NCI-H2029 (cell line): ENCODE measurements at places on chromosomes 7 and 10.

DNA sequence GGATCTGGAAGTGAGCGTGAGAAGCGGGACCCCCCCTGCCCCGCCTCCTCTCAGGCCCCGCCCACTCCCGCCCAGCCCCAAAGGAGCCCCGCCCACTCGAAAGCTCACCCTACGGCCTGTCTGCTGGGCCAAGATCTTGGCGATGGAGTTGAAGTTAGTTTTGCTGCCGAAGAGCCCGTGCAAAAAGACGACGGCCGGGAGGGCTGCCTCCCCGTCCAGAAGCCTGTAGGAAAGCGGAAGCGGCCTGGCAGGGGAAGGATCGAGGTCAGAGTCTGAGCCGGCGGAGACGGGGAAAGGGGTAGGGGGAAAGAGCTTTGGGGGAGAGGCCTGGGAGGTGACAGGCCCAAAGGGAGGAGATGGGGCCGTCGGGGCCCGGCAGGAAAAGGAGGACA, 386 bp downstream of the ABHD11 start:
- DNase-seq: no peak

- no peak for DNase-seq
Measured at GRCh38 chr7:117666031-117666430, 186.2 kb downstream of the CFTR start.

GRCh38 chr7:77958436-77958835, 159.9 kb downstream of the PHTF2 start:
- no peak for DNase-seq

GRCh38 chr10:119543814-119544642, 1.5 kb upstream of the RGS10 start:
- no peak for DNase-seq

DNA sequence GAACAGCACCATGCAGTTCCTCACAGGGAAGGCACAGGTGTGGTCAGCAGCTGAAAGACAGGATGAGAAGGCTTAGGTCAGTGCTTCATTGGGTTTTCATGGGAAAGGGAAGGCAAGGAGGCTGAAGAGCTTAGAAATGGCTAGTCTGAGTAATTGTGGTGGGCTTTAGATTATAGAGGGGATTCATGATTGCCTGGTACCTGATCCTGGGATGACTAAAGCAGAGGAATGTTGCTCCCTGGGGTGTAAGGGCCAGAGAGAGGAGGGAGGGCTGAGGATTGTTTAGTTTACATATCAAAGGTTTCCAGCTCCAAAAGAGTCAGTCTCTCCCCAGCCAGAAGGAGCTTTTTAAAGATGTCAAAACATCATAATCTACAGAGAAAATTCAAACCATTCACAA, 396.3 kb upstream of the POM121L12 start:
- no peak for DNase-seq

DNA sequence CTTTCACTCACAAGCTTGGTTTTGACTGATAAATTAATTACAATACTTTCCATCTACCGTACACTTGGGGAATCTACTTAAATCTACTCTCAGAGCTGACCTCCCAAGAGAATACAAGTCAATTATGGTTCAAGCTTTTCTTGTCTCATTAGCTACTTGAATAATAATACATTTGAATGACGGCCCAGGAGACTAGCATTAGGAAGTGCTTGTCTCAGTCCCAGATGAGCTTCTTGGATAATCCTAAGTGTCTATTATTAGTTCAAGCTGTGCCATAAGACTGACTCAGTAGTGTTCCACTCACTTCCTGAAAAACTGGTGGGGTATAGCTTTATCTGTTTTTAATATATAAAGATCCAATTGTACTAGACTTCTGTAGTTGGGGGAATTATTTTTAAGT, 100.2 kb downstream of the GNAT3 start:
- DNase-seq: no peak

DNA sequence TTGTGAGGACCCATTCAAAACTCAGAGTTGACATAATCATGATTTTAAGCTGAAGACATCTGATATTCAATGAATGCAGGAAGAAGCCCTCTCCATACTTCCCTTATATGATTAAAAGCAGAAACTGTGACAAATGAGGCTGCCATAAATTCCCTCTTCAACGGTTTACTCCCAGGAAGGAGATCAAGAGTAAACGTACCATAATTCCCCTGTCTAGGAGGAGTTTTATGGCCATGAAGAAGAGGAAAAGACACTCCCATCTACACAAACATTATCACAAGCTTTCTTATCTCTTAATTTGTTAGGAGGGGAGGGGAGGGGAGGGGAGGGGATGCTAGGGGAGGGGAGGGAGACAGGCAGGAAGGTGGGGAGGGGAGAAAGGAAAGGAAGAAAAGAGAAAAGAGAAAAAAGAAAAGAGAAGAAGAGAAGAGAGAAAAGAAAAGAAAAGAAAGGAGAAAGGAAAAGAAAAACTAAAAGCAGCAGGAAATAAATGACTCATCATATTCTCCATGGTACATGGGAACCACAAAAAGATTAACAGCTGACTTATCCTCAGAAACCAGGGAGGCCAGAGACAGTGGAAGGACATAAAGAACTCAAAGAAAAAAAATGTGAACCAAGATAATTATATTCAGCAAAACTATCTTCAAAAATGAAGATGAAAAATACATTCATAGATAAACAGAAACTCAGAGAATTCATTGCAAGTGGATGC, 121.6 kb downstream of the ALOX5 start:
- DNase-seq: no peak

- no peak for DNase-seq
Measured at GRCh38 chr10:119665901-119666708, 14.9 kb downstream of the BAG3 start.

- DNase-seq: no peak
Measured at GRCh38 chr7:43591558-43592180, 8.8 kb downstream of the STK17A start.

DNA sequence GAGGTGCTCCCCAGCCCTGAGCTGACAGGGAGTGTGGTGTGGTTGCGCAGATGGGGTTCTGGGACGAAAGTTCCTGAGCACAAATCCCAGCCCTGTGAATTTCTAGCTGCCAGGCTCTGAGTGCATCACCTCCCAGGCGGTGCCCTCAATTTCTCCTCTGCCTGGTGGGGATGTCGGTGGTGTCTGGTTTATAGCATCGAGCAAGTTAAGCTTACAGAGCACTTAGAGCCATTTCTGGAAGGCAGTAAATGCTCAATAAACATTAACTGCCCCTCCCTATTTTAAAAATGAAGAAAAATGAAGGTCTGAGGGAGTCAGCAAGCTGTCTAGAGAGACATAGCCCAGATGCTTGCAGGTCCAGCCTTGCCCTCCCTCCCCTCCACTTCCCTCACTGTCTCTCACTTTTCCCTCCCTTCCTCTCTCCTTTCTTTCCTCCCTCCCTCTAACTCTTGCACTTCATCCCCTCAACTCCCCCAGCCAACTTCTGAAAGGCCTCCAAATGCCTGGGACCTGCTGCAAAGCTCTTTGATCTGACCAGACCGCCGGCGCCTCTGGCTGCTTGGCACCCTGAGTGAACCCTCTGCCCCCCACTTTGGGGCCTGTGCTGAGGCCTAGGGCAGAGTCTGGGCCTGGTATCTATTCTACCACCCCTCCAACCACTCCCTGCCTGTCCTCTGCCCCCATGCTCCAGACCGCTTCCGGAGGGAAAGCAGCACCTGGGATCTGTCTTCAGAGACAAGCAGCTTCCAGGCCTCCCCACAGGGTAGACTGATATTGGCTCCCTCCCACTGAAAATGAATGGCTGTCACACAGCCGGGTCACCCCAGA, 438.3 kb downstream of the RPS24 start:
- no peak for DNase-seq

DNA sequence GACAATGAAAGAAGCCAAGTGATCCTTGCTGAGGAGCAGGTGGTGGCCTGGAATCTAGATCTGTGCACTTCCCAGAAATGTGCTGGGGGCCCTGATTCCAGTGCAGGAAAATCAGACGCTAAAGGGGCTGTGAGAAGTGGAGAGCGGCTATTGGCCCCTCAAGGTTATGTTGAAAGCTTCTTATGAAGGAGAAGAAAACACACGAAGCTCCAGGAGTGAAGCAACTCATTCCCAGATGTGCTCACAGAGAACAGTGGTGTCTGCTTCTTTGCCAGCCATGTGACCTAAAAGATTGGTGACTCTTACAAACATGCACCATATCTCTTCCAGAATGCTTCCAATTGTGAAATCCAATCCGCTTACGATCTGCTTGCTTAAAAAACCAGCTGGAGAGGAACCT, 679.3 kb upstream of the IGFBP3 start:
- no peak for DNase-seq

DNA sequence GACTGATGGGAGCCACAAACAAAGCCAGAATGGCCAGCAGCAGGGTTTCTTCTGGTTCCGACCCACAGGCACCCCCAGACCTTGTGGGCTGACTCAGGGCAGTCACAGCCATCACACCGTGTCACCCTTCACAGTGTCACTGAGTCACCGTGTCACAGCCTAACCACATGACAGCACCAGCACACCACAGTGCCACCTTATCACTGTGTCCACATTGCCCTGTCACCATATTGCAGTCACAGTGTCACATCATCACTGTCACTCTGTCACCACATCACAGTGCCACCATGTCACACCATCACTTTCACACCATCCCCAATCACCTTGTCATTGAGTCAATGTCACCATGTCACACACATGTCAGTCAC, 77.0 kb downstream of the OAT start:
- no peak for DNase-seq

GRCh38 chr10:61539876-61540275, 86.7 kb upstream of the TMEM26 start:
- DNase-seq: no peak

- no peak for DNase-seq
Measured at GRCh38 chr10:131207176-131207575, 104.3 kb downstream of the TCERG1L start.

- no peak for DNase-seq
Measured at GRCh38 chr10:90834326-90834725, 23.5 kb downstream of the HTR7 start.

GRCh38 chr10:61621605-61622051, 41.1 kb upstream of the CABCOCO1 start:
- DNase-seq: no peak

DNA sequence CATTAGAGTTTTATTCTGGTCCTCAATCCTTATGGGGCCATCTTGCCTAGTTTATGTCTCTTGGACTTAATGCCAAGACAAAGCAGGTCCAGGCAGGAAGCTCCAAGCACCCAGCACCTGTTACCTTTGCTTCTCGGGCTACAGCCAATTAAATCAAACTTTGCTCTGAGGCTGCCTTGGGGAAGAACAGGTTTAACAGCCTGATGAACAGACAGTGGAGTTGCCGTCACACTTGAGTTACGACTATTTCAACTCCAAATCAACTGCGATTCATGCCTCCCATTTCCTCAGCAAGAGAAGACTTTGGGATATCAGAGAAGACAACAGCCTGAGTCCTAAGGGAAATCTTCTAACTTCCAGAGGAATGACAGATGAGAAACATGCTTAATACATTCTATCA, 62.2 kb downstream of the XPNPEP1 start:
- DNase-seq: no peak

DNA sequence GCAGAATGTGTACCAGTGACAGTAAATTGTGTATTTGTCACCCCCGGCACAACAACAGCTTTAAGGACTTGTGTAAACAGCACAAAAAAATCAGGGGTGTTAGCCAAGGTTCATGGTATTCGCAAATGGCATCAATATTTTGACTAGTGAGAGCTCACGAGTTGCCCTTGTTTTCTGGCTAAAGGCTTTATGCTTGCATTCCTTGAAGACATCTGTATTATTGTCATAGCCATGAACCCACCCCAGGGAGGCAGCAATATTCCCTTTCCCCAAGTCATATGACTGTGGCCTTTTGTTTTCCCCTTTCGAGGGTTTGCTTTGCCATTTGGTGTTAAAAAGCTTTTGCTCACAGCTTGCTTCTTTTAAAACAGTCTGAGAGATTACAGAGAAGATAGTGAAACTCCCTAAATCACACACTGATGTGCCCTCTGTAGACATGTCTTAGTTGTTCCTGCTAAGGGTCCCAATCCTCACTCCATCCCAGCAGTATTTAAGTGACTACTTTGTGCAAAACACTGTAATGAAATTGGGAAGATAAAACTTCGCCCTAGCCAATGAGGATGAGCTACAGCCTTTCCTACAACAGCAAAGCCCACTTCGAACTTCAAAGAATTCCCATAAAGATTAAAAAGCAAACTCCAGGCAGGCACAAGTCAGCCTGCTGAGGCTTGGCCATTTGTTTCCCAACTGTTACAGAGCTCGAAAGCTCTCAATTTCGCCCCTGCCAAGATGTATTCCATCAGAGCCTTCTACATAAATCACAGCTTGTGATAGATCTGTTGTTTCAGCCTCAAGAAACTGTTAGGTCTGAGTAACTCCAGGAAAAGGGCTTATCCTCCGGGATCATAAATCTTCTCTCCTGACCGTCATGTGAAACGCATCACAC, 172.3 kb downstream of the ADAM12 start:
- no peak for DNase-seq

DNA sequence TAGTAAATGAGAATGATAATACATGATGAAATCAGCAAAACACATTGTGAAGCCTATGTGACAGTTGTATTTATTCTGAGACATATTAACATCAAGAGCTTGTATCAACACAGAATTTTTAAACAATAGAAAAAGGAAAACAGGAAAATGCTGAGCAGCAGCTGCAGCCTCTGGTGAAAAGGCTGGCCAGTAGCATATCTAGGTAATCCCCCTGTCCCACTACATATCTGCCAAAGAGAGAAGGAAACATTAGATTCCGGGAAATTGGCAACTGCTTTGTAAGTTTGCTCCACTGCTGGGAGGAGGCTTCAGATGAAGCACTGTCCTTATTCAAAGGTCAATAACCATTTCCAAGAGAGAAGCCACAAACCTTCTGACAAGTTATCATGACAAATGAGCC, 89.4 kb downstream of the RALA start:
- DNase-seq: peak; percentile 24

DNA sequence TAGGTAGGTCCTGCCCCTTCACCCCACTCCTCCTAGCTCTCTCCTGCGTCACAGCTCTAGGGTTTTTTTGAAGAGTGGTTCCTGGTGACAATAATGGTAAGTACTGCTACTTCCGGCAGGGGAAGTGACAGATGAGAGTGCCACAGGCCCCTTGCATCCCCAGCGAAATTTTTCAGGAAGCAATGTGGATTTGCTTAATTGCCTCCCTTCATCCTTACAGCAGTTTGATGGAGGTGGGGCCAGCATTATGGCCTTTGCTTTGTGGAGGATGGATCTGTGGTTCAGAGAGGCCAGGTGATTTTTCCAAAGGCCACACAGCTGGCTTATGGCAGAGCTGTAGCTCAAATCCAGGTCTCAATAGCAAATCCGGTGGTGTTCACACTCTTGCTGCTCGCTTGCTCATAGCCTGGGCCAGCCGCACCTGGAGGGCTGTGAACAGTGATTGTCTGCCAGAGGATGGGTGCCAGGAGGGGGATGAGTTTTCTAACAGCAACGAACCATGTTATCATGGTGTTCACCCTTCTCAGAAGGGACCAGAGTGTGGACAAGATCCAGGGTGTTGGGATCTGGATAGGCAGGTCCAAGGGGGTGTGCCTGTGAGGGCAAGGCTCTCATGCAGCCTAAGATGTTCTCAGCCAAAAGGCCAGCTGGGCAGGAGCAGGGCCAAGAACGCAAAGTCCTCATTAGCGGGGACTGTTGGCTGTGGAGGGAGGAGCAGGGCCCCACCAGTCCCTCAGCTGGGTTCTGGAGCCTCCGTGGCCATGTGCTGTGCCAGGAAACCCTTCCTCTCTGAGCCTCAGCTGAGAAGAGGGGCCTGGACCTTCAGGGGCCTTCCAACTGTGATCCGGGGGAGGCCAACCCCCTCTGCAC, 89.0 kb downstream of the EMX2 start:
- no peak for DNase-seq

GRCh38 chr10:13105184-13105583, 5.2 kb downstream of the OPTN start:
- no peak for DNase-seq

GRCh38 chr10:93039721-93040120, 20.9 kb upstream of the CYP26C1 start:
- DNase-seq: peak; percentile 22

- DNase-seq: peak; percentile 43
Measured at GRCh38 chr7:98398567-98399372, 2.1 kb downstream of the BAIAP2L1 start.
